ENCODE measurements at places on chromosomes 6 and 20.

- DNase-seq, result no peak
Observed at GRCh38 chr6:31525932-31526591, 2.7 kb upstream of the MCCD1 start.

GRCh38 chr20:620246-620645, 10.1 kb upstream of the TCF15 start:
- no peak for DNase-seq

DNA sequence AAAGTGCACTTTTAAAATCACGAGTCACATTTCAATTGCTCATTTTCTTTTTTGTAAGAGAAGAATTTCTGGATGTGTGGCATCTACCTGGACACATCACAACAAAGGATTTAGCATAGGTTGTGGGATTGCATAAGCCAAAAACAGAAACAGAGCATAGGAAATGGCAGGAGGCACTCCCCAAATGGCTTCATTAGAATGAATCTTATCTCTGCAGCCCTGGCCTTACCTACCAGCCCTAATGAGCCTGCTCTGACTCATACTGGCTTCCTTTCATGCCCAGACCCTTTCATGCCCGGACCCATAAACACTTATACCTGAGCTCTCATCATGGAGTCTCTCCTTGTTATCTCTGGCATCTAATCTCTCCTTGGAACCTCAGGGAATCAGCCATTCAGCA, 23.9 kb upstream of the SPTLC3 start:
- no peak for DNase-seq

DNA sequence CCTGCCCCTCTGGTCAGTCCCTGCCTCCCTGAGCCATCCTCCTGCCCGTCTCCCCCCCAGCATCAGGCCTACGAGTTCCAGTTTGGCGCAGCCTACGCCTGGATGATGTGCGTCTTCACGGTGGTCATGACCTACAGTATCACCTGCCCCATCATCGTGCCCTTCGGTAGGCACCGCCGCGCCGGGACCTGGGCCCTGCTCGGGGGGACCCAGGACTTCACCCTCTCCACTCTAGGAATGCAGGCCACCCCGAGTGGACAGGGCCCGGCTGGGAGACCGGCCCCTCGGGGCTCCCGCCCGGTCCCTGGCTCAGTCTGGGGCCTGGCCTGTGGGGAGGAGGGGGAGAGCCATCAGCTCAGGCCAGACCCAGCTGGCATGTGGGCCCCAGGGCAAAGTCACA, 6.1 kb upstream of the CAPN11 start:
- no peak for DNase-seq

- DNase-seq, result no peak
Observed at GRCh38 chr6:168849459-168849858, 404.2 kb downstream of the THBS2 start.

GRCh38 chr20:10671221-10671918, 2.4 kb downstream of the JAG1 start:
- DNase-seq, result no peak

Data from stimulated activated CD4-positive, alpha-beta T cell treated with anti-CD3 and anti-CD28 coated beads, TNF-alpha, amount 100 ng/mL, for 24 hours (primary cell).